ENCODE measurements at places on chromosomes 3 and 15.

DNA sequence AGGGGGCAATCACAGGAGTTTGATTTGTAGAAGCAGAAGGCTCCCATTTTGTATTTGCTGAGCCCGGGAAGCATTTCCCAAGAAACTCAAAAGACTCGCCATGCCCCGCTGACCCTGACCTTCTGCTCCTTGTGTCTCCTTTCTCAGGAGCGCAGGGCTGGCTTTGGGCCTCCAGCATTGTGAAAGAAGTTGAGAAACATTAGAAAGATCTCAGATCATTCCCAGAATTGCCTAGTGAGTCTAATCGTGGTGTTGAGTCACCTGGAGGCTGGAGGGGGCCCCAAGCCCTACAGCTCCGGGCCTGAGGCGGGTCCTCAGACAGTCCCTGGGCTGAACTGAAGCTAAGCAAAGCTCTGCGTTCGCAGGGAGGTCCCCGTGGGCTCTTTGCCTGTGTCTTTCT, 10.9 kb upstream of the PIGZ start:
- DNase-seq = no peak

GRCh38 chr15:61685971-61686370, 374.3 kb downstream of the VPS13C start:
- DNase-seq = no peak

- no peak for DNase-seq
Measured at GRCh38 chr3:56802378-56802745, 613 bp upstream of the ARHGEF3 start.

DNA sequence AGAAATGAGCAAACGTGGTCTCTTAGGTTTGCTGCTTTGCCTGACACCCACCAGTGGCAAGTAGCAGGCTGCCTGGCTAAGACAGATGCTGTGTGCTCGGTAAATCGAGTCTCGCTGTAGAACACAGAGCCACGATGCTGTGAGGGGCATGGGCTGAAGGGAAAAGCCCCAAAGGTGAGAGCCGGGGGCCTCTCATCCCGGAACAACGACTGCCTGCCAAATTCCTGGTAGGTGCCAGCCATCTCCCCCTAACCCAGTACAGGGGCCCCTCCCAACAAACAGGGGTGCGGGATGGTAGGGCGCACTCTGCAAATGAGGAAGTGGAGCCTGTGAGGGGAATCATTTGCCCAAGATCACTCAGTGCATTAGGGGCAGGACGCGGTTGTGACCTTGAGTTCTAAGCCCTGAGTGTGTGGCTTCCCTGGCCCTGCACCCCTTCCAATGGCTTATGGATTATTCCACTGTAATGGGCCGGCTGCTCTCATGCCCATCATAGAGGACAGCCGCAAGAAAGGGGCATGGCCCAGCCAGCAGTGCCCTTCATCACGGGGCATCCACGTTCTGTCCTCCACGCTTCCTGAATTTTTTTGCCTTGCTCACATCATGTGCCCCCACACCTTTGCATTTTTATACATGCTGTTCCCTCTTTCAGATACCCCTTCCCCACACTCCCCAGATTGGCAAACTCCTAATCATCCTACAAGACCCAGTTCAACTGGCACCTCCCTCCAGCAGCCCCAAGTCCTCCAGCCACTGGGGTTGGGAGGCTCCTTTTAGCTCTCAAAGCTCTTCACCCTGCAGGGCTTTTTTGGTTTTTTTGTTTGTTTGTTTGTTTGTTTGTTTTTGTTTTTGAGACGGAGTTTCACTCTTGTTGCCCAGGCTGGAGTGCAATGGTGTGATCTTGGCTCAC, 125.4 kb downstream of the NUP210 start:
- peak; percentile 44 for DNase-seq

- DNase-seq = no peak
Measured at GRCh38 chr3:183427196-183427875, 1.1 kb downstream of the MCF2L2 start.

DNA sequence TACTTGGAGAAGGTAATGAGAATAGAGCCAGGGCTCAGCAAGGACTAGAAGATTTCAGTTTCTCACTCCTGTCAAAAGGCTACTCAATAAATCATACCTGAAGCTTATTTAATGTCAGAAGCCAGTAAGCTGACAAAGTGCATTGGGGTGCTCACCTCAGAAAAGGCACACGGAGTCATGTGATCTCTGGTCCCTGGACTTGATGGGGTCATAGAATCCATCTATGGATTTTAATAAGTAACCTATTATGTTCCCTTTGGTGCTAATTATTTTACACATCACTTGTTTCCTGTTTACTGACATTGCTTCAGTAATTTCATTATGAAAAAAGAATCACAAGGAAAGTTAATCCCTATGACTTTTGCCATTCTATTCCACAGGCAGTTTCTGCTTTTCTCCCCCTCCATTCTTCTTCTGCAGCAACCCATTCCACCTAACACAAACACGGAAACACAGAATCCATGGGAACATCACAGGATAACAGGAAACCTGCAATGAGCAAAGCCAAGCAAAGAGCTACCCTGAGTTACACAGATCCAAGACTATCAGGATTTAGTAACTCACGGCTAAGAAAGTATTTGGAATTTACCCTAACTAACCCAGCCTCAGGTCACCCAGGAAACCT, 159.6 kb downstream of the MEIS2 start:
- no peak for DNase-seq

GRCh38 chr3:170531657-170532335, 54.1 kb downstream of the SLC7A14 start:
- DNase-seq = no peak

Measured in aorta (tissue), 5 donors.